ENCODE measurements at places on chromosomes 2 and 18.

DNA sequence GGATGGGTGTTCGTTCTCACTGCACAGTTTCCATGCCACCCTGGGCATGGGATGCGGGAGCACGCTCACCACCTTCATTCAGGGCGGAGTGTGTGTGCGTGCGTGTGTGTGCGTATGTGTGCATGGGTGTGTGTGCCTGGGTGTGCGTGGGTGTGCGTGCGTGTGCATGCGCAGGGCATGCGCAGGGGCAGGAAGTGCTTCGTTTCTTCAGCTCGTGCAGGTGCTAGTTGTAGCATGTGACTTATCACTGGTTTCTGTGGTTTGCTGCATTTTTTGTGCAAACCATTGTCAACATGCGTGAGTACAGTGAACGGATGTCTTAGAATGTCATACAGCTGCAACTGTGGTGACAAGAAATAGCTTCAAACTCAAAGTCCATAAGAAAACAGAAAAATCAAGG, 179.5 kb downstream of the PTGR3 start:
- DNase-seq, result no peak

- DNase-seq, result no peak
These were observed 66.2 kb upstream of the SALL3 start for GRCh38 chr18:78913395-78913794.

DNA sequence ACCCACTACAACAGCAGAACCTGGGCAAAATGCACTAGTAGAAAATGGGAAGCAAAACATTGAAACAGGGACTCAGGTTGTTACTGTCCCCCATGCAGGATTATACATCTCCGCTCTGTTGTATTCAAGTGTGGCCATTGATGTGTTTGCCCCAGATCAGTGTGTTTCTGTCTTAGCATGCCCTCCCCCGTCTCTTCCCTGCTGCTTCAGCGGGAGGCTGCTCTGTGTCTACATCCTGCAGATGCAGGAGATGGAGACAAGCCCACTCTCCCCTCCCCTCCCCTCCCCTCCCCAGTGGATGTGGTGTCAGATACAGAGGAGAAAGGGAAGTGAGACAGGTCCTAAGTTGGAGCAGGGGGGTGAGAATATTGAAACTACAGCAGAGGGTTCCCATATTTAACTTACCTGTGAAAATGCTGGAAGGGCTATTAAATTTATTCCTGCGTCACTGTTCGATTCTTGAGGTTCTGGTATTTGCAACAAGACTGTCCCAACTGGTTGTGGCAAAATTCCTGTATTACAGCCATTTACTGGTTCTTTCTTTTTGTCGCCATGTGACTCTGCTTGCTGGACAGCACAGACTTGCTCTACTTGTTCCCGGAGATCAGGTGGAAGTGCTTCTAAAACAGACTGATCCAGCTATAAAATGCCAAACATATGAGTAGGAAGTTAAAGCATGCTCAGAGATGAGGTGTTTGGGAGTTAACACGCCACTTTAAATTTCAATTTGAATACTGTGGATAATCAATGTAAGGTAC, 67.0 kb downstream of the EIF5B start:
- DNase-seq, result no peak

- DNase-seq, result peak; percentile 72
These were observed 624 bp downstream of the METTL8 start for GRCh38 chr2:171432969-171433762.

DNA sequence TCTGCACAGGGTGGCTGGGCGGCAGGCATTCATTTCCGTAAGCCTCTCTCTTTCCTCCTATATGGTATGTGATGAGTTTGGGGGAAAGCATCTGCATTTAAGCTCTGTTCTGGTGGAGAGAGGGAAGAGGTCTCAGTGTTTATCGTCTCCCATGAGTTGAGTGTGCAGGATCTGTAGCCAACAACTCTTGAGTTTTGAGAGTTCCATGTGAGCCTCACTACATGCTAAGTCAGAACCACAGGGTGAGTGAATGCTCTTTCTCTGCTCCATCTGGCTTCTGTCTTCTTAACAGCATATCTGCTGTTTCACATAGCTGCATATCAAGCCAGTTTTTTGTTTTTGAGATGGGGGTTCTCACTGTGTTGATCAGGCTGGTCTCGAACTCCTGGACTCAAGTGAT, 22.7 kb downstream of the RAB31 start:
- DNase-seq, result no peak

DNA sequence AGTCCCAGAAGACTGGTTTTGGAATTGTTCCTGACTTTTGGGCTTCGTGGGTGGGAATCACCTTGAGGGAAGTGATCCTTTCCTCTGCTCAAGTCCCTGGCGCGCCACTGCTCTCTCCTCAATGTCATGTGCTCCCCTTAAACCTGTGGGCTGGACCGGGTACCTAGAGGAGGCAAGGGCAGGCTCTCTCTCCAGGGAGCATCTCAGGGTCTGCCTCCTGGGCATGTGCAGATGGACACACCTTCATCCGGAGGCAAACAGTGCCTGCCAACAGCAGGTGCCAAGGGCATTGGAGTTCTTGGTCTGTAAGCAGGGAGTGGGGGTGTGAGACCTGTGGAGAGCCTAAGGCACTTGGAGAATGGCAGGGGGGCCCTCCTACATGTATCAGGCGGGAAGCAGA, 142.6 kb downstream of the INHBB start:
- no peak for DNase-seq

DNA sequence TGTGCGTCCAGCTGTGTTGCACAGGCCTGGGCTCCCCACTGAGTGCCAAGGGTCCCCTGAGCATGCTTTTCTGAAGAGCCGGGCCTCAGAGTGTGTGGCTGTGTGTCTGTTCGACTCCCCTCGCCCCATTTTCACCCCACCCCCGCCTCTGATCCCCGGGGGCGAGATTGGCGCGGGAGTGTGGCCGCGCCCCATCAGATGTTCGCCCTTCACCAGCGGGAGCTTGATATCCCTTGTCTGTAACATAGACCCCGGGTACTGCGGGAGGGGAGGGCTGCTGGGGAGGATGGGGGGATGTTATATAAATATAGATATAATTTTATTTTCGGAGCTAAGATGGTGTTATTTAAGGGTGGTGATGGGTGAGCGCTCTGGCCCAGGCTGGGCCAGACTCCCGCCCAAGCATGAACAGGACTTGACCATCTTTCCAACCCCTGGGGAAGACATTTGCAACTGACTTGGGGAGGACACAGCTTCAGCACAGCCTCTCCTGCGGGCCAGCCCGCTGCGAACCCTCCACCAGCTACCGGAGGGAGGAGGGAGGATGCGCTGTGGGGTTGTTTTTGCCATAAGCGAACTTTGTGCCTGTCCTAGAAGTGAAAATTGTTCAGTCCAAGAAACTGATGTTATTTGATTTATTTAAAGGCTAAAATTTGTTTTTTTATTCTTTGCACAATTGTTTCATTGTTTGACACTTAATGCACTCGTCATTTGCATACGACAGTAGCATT, 1.5 kb downstream of the RHOB start:
- DNase-seq, result no peak

GRCh38 chr2:211994806-211995205, 543.8 kb downstream of the ERBB4 start:
- DNase-seq, result no peak

- DNase-seq, result no peak
These were observed 261.3 kb downstream of the PID1 start for GRCh38 chr2:229009816-229010215.

DNA sequence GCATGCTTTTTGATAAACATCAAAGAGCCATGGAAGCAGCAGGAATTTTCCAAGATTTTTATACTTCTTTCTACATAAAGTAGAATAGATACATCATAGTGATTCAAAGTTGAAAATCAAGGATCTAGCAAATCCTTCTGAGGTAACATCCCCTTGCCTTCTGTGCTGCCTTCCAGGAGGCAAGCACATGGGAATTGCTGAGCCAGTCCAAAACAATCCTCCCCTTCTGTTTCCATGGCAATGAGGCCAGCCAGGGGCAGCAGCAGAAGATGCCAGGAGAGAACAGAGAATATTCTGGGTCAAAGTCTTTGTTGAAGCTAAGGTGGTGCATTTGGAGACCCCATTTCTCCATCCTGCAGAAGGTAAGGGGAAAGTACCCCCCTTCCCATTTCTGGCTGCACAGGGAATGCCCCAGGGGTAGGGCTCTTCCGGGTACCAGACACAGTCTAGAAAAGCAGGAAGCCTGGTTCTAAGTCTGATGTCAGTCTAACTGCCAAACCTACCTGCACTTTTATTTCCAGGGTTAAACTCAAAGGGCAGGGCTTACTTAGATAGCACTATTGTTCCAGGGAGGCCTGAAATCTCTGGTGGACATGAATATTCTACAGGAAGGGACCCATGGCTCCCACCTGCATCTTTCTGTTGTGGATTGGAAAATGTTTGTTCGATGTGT, 22.1 kb downstream of the CENPA start:
- DNase-seq, result no peak

GRCh38 chr18:13565228-13565627, 161.1 kb downstream of the FAM210A start:
- DNase-seq, result no peak

DNA sequence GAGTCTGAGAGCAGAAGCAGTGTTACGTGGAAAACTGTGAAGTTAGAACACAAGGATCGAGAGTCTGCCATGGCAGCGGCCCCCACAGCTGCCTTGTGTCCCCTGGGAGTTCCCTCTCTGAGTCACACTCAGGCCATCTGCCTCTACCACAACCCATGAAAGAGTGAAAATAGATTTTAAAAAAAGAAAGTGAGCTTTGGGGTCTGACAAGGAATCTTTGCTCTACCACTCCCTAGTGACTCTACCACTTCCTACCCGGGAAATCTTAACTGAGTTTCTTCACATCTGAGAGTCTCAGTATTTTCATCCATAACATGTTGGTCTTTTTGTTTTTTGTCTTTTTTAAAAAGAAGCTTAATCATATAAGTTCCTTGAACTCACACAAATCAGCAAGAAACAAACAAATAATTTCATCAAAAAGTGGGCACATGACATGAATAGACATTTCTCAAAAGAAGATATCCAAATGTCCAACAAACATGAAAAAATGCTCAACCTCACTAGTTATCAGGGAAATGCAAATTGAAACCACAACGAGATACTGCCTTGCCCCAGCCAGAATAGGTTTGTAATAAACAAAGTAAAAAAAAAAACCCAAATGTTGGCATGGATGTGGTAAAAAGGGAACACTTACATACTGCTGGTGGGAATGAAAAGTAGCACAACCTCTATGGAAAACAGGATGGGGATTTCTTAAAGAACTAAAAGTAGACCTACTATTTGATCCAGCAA, 2.4 kb upstream of the MSGN1 start:
- DNase-seq, result no peak

GRCh38 chr2:157830696-157831570, 45.2 kb downstream of the ACVR1 start:
- no peak for DNase-seq

GRCh38 chr2:14756122-14756541, 123.6 kb downstream of the LRATD1 start:
- no peak for DNase-seq

Measured in NCI-H1105 treated with DMSO at 0.1 percent for 48 hours (cell line).